Hypothalamus (tissue), 51 donors: ENCODE measurements at places on chromosomes 16 and 17.

DNA sequence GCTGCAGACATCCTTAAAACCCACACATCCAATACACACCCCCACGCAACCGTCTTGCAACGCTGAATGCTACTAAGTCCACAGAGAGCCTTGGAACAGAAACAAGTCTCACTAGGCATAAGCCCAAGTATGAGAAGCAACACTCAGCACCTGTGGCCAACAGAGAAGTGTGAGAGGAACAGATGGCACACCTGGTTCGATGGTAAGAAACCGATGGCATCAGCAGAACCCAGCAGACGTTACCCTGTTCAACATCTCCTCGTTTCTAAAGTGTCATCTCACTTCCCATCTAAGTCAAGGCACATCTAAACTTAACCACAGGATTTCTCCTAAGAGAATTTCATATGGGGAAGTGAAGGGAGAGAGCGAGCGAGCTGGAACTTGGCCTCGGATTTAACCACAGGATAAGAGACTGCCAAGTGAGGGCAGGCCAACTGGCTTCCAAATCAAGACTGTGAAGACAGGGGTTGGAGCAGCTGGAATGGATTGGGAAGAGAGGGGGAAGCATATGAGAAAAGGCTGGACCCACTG lies 41.0 kb downstream of the NXPH3 start:
- no peak for DNase-seq

GRCh38 chr17:27511168-27511883 lies 55.1 kb downstream of the KSR1 start:
- DNase-seq, result no peak

DNA sequence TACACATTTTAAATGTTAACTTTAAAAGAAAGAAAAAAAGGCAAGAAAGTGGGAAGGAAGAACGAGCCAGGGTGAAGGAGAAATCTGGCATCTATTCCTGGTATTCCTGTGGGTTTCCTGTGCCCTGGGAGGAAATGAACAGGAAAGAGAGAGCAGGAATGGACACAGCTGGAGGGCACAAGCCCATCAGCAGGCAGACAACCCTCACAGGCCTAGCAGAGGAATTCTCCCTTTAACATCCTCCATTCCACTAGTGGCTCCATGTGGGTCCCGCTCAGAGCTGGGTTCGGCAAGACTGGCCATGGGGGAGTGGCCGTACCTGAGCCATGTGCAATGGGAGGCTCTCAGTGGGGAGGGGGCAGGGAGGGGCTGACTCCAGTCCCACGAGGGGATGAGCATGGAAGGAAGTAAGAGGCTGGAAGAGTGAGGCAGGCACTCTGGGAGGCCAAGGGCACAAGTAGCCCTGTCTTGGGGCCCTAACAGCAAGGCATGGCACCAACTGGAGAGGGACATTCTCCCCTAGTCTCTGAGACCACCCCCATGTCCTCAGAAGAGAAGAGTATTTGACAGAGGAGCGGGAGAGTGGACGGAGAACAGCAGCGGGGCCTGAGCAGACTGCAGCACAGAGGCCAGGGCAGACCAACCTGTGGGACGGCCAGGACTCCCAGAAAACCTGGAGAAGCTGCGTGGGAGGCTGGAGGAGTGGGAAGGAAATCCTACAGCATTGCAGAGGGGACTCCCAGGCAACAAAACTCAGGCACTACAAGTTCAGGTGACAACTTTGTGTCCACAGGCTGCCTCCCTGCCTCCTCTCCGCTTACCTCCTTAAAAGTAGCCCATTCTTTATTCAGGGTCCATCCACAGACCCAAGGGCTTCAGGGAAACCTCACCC lies 30.2 kb downstream of the TK2 start:
- no peak for DNase-seq

DNA sequence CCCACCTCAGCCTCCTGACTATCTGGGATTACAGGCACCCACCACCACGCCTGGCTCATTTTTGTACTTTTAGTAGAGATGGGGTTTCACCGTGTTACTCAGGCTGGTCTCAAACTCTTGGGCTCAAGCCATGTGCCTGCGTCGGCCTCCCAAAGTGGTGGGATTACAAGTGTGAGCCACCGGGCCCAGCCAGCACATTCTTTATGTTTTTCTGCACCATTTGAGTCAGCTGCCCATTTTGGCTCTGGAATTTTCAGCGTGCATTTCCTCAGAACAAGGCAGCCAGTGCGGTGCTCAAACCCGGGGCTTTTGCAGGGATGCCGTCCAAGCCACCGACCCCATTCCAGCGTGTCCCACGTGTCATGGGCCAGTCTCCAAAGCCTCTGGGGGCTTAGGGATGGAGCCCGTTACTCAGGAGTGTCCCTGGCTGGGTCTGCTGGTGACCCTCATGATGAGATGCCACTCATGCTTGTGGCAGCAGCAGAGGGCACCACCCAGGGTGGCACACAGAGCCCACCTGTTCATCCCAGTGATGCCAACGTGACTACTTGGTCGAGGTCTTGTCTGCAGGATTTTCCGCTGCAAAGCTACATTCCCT lies 3.7 kb upstream of the RAB40C start:
- no peak for DNase-seq

DNA sequence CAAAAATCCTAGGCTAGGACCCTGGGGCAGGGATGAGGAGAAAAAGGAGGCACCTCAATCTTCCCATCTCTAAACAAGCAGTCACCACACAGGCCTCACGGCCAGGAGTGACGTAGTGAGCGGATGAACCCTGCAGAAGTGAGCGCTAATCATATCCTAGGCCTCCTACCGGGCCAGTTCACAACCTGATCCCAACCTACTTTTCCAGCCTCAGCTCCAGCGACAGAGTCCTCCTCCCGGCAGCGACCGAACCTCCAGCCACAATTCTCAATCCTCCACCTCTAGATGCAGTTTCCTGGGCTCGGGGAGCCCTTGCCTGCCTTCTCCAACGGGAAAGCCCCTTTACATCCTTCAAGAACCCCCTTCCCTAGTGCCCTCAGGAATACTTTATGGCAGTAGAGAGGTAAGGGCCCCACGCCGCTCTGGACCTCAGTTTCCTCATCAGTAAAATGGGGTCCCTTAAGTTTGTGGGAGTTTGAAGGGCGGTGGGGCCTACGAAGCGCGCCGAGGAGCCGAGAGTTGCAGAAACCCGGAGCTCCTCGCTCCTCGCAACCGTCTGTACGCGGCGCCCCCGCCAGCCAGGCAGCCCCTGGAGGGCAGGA lies 1.4 kb downstream of the ZNF668 start:
- DNase-seq, result no peak

GRCh38 chr16:17515421-17516210 lies 44.9 kb upstream of the XYLT1 start:
- no peak for DNase-seq

DNA sequence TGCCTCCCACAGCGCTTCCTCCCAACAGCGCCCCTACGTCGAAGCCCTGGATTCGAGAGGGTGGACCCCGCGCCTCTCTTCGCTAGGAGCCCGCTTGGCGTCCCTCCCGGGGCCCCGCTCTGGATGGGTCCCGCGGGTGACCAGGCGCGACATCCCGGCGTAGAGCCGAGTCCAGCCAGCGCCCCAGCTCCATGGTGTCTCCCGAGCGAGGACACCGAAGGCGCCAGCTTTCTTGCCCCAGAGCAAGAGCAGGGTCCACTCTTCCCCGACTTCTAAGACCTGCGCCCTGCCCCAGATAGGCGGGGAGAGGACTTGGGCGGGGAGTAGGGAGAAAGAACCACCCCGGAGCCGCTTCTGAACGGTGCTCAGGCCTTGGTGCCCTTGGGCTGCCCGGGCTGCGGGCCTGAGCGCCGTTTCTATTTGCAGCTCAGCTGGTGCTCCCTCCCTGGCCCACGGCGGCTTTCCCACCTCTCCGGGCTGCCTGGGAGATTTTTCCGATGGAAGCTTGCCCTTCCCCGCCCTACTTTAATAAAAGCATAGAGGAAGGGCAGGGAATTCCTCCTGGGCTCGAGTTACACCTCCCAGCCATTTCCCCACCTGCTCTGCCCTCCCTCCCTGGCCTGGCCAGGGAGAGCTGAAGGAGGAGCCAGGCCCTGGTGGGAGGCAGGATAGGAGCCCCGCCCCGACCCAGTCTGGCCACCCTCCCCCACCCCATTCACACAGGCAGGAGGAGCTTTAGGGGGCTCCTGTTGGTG lies 1.8 kb downstream of the MMP15 start:
- DNase-seq, result no peak

DNA sequence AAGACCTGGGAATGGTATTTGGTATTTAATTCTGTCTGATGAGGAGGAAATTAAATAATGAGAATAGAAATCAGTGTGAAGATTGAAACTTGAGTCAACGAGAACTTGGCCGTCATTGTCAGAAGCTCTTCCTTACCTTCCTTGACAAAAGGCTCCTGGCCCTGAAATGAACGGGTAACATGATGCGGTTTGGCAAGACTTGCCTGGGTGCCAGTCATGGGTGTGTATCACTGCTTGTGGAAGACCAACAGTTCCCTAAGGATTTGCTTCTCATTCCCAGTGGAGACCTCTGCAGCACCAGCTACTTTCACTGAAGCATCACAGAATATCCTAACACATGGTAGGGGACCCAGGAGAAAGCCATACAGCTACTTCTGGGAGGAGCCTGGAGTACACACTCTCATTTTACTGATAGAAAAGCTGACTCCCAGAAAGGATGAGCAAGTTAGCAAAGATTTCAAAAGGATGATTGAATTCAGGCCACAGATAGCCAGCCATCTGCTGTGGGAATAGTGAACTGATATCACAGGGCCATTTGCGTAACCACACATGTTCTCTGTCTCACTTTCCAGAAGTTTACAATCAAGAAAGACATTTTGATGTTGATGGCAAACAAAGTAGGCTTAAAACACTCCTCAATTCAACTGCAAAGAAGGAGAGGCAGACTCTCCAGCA lies 258.1 kb upstream of the SALL1 start:
- DNase-seq, result no peak

GRCh38 chr17:59356543-59357218 lies 25.2 kb downstream of the YPEL2 start:
- no peak for DNase-seq

DNA sequence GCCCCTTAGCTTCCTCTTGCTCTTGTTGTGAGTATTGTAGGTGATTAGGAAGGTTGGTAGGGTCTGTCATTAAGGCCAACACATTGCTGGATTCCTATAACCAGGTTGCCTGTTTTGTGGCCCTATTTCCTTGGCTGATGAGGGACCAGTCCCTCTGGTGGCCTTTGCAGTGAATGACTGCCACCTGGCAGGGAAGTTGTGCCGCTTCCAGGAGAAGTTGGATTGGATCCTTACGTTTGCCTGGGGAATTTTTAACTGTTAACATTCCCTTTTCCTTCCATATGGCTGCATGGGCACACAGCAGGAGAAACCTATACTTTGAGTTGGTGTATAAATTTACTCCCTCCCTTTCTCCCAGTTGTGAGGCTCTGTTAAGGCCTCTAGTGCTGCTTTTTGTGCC lies 32.4 kb downstream of the LCMT1 start:
- no peak for DNase-seq

DNA sequence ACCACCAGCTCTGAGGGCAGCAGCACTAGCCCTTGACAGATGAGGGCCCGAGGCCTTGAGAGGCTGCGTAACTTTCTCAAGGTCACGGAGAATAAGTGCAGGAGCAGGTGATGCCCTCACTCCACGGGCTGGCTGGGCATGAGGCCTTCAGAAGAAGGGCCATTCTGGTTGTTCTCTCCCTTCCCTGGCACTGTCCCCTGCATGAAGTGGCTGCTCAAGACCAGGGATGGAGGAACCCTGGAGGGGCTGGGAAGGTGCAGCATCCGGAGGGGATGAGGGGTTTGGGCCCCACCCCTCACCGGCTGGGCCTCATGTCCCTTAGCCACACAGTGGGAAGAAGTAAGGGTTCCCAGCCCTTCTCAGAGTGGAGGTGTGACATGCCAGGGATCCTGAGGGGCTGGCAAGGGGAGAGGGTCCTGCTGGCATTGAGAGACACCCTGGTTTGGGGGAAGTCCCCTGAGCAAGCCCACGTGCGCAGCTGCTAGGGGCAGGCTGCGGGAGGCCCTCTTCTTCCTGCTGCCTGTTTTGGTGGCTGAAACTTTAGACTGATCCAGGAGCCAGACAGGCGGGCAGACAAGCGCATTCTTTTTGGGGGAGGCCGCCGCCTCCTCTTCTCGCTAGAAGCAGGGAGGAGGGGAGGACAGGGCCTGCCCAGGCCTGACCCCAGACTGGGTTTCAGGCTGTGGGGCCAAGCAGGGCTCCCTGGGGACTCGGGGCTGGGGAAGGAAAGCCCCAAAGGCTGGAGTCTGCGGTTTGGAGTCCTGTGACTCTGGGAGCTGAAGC lies 74.0 kb downstream of the N4BP1 start:
- DNase-seq, result no peak

DNA sequence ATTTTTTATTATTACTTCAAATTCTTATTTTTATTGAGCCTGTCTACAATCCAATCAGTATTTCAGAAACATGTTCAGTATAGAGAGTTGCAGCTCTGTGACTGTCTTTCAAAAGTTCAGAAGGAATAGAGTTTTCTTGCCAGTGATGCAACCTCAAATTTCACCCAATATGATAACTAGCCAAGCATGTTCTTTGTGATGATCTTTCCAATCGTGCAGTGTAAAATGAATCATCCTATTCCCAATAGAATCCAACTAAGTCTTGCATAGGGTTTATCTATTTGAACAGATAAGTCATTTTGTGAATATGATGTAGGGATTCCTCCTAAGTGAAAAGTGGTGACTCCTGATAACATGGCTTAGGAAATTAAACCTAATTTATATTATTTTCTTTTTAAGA lies 937.8 kb downstream of the KCNJ2 start:
- DNase-seq, result no peak

DNA sequence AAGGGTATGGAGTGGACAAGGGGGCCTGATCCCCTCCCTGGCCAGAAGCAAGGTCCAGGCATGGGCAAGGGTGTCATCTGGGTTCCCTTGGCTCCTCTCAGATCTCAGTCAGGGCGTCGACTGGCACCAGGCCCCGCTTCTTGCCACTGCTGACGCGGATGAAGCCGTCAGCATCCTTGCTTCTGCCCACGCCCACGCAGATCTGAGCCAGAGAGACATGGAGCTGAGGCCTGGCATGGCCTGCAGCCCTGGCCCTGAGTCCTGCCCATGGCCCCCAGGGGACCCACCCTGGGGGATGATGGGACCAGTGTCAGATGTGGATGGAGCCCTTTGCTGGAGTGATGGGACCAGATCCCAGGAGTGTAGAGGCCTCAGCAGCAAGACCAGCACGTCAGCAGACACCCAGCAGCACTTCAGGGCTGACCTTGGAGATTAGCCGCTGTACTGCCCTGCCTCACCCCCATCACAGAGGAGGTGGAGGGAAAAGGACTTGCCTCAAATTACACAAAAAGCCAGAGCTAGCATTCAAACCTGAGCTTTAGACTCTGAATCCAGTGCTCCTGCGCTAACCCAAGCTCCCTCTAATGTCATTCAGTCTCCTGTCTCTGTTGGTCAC lies 12.2 kb downstream of the RPL19 start:
- no peak for DNase-seq

DNA sequence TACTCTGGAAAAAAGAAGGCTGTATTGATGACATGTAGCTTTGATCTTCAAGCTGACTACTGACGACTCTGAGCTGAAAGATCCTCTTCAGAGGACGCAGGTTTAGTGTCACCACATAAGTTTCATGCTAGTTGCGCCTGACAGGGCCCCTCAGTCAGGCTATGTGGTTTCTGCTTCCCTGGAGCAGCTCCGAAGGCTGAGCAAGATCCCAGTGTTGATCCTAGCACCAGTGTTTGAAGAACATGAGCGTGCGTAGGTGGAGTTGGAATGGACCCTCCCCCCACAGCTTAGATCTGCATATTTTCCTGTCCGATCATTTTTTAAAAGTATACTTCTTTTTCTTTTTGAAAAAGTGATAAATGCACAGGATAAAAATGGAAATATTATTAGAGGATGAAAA lies 17.3 kb downstream of the BANP start:
- no peak for DNase-seq
